ENCODE measurements at places on chromosomes 2 and 18.

DNA sequence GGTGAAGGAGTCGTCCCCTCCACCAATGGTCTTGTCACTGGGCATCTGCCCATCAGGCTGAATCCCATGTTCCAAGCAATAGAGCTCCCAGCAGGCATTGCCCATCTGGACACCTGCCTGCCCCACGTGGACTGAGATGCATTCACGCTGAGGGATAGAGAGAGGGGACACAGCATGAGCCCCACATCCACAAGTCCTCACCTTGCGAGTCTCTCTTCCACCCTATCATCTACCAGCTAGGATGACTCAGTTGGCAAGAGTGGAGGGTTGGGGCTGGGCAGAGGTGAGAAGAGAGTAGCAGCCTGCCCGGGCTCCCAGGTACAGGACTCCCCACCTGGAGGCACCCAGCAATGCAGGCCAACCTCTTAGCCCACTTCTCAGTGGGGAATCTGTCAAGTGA lies 959 bp upstream of the TUBA4B start:
- DNase-seq, result peak; percentile 8

DNA sequence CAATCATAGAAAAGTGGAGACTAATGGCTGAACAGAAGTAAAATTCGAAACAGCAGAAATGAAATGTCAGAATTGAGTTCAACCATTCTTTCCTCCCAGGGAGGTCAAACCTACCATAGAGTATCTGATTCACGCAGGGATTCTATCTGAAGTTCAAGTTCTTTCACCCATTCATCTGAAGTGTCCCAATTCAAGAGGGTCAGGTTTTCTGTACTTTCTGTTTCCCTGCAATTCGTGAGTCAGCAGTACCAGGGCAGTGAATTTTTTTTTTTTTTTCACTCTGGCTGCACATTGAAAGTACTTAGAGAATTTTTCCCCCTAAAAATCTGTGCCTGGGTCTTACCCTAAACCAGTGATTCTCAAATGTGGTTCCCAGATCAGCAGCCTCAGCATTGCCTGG lies 40.9 kb upstream of the CCDC88A start:
- peak; percentile 22 for DNase-seq

GRCh38 chr2:113757138-113757657 lies 756 bp upstream of the SLC35F5 start:
- DNase-seq, result no peak

DNA sequence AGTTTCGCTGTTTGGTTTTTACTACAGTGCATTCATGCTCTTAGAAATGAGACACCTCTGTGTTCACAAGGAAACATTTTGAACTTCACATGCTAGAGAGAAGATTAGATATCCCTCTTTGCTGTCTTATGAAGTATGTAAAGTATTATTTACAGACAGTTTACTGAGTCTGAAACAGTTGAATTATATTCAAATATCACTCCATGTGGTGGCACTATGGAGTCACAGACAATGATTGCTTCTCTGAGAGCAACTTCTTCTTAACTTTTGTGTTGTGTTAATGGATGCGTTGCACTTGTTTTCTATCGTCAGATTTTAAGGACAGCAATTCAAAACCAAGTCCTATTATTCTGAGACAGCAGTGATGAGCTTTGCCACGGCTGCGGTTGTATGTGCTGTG lies 823.6 kb downstream of the GALR1 start:
- peak; percentile 19 for DNase-seq

GRCh38 chr2:239275044-239275685 lies 125.7 kb downstream of the HDAC4 start:
- DNase-seq, result no peak

DNA sequence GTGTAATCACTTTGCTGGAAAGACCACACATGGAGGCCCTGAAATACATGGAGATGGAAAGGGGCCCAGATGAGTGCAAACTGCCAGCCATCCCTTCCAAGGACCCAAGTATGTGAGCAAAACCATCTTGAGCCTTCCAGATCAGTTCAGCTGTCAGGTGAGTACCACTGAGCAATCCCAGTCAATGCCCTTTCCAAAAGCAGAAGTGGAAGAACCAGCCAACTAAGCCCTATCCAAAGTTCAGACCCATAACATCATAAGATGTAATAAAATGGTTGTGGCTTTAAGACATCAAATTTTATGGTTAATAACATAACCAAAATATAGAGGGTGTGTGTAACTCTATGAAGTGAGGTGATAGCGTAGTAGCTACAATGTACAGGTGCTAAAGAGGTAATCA lies 88.5 kb downstream of the NXPH2 start:
- DNase-seq, result no peak

GRCh38 chr2:199057936-199058335 lies 399.8 kb downstream of the SATB2 start:
- DNase-seq, result no peak

GRCh38 chr2:238912228-238912915 lies 64.5 kb downstream of the TWIST2 start:
- no peak for DNase-seq

DNA sequence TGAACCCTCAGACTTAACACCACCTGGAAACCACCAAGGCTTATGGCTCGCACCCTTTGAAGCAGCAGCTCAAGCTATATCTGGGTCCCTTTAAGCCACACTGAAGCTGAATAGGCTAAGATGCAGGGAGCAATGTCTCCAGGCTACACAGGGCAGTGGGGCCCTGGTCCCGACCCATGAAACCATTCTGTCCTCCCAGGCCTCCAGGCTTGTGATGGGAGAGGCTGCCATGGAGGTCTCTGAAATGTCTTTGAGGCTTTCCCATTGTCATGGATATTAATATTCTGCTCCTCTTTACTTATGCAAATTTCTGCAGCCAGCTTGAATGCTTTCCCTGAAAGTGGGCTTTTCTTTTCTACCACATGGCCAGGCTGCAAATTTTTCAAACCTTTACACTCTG lies 608.7 kb downstream of the CNTNAP5 start:
- no peak for DNase-seq

- no peak for DNase-seq
These were observed 70.0 kb downstream of the ACSL3 start for GRCh38 chr2:222930862-222931261.

- DNase-seq, result no peak
These were observed 331.6 kb downstream of the TXNL1 start for GRCh38 chr18:56306797-56307196.

GRCh38 chr2:10091182-10091888 lies 11.1 kb upstream of the CYS1 start:
- DNase-seq, result no peak

DNA sequence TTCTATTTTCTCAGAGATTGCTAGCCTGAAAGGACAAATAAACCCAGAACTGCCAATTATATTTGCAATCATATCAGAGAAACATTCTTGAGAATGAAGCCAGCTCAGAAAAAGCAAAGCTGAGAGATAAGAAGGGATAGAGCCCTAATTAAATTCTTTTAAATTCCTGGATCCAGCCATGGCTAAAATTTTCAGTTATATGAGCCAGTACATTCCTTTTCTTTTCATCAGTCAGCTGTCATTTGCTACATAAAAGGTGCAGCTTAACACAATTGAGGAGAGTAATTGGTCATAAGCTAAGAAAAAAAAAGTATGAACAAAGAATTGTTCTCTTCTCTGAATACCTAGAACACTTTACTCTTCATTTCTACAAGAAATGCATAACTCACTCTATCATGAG lies 303.5 kb upstream of the FIGN start:
- DNase-seq, result no peak

GRCh38 chr2:41998186-41999127 lies 49.4 kb upstream of the PKDCC start:
- no peak for DNase-seq

- no peak for DNase-seq
These were observed 115.4 kb upstream of the CCDC195 start for GRCh38 chr2:224831530-224831929.

GRCh38 chr2:178250429-178250828 lies 56.1 kb downstream of the OSBPL6 start:
- DNase-seq, result no peak

- DNase-seq, result no peak
These were observed 876 bp downstream of the CNTNAP5 start for GRCh38 chr2:124025891-124026434.

DNA sequence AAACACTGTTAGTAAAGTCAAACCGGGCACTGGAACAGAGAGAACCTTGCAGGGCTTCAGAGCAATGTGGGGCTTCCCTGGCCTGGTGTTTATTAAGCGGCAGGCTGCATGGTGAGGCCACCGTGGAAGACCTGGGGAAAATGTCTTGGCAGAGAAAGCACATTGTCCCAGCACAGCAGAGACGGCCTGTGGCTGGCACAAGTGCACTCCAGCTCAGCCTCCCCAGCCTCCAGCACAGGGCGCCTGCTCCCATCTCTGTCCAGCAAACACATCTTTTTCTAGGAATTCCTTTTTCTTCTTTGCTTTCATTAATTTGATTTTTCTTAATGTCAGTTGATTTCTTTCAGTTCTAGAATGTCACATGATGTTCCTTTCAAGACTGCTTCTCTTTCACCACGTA lies 138.2 kb upstream of the NFATC1 start:
- DNase-seq, result no peak

GRCh38 chr2:238729261-238729935 lies 118.5 kb upstream of the TWIST2 start:
- no peak for DNase-seq

- DNase-seq, result peak; percentile 58
These were observed 19.7 kb downstream of the CLUL1 start for GRCh38 chr18:616380-616995.

DNA sequence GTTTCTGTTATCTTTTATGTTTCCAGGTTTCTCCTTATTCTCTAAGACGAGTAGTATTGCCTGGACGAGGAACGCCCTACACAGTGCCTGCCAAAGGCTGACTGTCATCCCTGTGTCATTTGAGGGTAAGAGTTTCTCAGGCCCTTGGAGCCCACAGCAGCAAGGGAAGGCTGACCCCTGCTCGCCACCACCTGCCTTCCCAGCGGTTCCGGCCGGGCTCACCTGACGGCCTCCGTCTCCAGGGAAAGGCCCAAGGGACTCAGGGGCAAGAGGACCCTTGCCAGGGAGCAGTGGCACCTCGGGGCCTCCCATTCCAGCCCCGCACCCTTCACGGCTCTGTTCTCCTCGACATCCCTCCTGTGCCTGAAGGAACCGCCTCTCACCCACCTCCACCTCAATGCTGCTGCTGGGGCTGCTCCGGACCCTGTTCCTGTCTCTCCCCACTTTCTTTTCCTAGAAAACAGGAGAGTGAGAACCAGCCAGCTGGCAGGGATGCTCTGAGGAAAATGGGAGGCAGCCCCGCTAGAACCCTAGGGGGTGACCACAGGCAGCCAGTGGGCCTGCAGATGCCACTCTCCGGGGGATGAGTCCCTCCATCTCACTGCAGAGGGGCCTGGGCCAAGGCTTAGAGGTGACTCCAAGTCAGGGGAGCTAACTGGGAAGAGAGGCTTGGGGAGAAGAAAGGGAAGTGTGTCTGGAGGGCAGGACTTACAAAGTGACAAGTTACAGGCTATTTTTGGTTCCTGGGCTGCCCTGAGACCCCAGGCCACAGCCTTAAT lies 1.9 kb downstream of the LIMS2 start:
- no peak for DNase-seq

GRCh38 chr2:69939722-69940121 lies 21.7 kb downstream of the ASPRV1 start:
- DNase-seq, result no peak

DNA sequence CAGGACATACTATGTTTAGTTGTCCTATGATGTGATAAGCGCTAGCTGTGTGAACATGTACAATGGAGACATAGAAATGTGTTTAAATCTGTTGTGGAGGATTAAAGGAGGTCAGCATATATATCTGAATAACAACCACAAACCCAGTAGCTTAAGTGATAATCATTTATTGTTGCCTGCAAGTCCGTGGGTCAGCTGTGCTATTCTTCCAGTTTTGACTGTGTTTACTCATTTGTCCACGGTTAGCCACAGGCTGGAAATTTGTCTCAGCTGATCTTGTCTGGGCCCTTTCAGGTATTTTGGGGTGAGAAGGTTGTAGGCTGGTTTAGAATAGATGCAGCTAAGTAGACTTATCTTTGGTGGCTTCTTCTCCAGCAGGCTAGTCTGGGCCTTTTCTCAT lies 110.4 kb downstream of the PARD3B start:
- DNase-seq, result no peak

DNA sequence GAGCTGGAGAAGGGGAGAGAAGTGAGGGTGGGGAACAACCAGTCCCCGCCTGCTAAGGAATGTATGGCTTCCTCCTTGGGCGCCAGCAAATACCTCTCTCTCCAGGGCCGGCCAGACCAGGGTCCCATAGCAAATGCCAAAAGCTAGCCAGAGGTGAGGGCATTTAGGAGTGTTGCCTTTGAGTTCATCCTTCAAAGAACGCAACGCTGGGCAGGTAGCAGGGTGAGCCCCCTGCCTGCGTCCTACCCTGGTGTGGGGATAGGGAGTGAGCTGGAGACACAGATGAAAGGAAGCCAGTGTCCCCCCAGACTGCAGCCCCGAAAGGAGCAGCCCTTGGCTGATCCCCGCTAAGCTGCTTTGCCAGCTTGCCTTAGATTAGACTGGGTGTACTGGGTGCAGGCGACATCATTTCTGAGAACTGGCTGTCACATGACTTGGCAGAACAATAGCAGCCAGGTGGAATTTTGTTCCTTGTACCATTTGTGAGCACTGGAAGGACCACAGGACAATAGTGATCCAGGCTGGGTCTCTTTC lies 40.4 kb downstream of the KLHL29 start:
- no peak for DNase-seq

DNA sequence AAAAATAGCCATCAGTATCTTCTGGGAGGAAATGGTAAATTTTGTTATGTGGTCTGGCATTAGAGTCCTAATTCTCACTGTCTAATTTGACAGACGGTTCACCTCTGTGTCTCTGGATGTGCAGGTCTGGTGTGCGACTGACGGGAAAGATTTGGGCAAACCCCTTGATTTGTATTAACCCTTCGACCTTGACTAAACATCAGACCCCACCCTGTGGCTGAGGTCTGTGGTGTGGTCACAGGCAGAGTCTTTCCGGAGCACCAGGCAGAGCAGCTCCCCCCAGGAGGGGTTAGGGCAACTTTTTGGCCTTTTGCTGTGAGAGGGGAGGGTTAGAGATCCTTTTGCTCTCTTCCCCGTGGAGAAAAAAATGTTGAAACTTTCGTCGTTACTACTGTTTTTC lies 6.4 kb downstream of the TWIST2 start:
- no peak for DNase-seq

GRCh38 chr2:181517685-181518301 lies 60.6 kb downstream of the ITGA4 start:
- no peak for DNase-seq

DNA sequence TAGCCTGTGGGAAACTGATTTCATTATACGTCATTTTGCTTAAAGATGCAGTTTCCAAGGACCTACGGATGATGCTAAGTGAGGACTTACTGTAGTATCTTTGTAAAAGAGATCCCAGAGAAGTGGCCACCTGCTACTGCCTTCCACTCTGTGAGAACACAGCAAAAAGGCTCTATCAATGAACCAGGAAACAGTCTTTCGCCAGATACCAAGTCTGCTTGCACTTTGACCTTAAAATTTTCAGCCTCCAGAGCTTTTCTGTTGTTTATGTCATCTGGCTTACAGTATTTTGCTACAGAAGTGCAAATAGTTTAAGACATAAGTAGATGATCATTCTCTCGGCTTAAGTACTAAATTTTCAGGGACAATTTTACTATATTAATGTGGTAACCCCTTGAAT lies 847.9 kb upstream of the CHAC2 start:
- DNase-seq, result no peak

Data from RPMI8226 (cell line).